ENCODE measurements at places on chromosomes 3 and 15.

GRCh38 chr3:115638991-115639390 is 15.7 kb downstream of the GAP43 start:
- DNase-seq = no peak

- DNase-seq = no peak
Observed at GRCh38 chr15:76776480-76776879, 128.7 kb downstream of the SCAPER start.

- DNase-seq = no peak
Observed at GRCh38 chr3:168850109-168850508, 754.4 kb upstream of the GOLIM4 start.

- DNase-seq = no peak
Observed at GRCh38 chr3:178109691-178110090, 426.5 kb upstream of the KCNMB2 start.

GRCh38 chr15:53644660-53645059 is 114.8 kb downstream of the WDR72 start:
- no peak for DNase-seq

- no peak for DNase-seq
Observed at GRCh38 chr3:8458711-8459110, 42.9 kb upstream of the LMCD1 start.

DNA sequence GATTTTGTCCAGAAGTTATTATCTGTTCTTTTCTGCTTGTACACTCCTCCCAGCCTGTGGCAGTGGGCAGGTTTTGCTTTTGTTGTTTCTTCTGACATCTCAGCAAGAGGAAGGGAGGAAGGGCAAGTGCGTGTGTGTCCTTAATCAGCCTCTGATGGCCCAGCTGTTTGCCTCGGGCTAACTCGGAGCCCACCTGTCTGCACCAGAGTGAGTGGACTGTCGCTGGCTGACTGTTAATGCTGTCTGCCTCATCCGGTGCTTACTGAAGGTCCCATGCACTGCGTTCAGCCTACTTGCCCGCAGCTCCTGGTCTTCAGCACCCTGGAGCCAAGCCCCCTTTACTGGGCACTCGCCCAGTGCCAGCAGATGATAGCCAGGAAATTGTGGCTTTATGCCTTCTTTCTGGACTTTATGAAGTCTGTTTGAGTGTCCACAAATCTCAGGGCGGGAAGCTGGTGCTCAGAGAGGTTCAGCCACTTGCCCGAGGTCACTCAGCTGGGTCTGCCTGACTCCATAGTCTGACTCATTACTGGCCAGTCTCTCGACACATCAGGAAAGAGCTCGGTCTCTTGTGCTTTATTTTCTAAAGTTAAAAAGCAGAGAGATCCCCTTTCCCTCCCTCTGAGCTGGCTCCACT is 89.5 kb downstream of the CHRNA7 start:
- no peak for DNase-seq

DNA sequence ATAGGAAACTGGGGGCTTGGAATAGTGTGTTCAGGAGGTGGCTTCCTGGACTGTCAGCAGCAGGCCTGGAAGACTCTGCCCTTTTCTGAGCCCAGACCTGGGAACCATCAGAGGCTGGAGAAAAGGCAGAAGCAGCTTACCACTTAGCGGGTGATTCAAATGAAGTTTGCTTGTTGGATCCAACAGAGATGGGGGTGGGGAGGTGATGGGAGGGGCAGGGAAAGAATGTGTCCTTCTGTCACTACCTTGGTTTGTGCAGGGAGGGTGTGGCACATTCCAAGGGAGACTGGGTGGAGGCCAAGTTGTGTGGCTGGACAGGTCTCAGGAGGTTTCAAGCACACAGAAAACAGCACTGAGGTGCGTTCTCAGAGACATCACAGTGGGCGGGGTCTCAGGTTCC is 58.8 kb downstream of the TRAK1 start:
- no peak for DNase-seq

DNA sequence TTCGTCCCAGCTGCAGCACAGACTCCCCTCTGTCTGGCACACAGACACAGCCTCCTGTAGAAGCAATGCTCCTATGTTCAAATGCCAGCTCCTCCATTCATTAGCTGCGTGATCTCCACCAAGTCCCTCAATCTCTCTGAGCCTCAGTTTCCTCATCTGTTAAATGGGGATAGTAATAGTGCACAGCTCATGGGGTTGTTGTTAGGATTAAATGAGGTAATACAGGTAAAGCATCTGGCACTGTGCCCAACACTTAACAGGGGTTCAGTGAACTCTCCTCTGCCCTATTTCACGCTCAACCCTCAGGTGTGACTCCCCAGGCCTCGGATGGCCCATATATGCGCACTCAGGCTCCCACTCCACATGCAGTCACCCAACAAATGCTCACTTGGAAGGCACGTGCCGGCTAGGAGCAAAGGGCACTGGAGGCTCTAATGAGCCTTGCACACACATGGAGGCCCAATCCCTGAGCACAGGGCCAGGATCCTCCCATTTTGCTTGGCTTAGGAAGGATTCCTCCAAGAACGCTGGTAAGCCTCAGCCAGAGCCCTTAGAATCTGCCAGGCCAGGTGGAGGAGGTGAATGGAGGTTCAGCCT is 176.0 kb upstream of the LINGO1 start:
- no peak for DNase-seq

GRCh38 chr3:183825456-183826161 is at the start of gene MAP6D1:
Gene MAP6D1, minus strand, starts transcription at chr3:183825577. Its CDS starts 30 bp downstream, at chr3:183825547.
- peak; percentile 30 for DNase-seq

GRCh38 chr15:43795197-43795596 is 3.1 kb downstream of the SERF2 start:
- DNase-seq = no peak

GRCh38 chr3:184240384-184241140 is 8.2 kb downstream of the ALG3 start:
- no peak for DNase-seq

- no peak for DNase-seq
Observed at GRCh38 chr3:110656394-110657025, 415.1 kb upstream of the NECTIN3 start.

- DNase-seq = no peak
Observed at GRCh38 chr3:30962084-30962483, 67.6 kb upstream of the GADL1 start.

- no peak for DNase-seq
Observed at GRCh38 chr15:56794165-56794552, 60.9 kb upstream of the ZNF280D start.

DNA sequence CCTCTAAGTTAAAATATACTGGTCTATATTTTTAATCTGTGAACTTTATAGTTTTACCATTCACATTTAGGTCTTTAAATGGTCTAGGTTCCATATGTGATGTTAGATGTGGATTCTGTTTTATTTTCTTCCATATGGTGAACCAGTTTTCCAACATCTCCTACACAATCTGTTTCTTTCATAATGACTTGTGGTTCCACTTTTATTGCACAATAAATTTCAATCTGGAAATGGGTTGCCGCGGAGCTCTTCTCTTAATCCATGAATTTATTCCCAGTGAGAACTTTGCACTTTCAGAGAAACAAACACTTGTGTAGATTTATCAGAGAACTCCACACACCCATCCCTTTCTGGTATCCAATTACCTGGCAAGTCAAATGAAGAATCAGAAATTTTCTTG is 20.9 kb upstream of the SPPL2A start:
- DNase-seq = no peak

- DNase-seq = no peak
Observed at GRCh38 chr3:149763565-149764195, 11.4 kb upstream of the COMMD2 start.

- DNase-seq = no peak
Observed at GRCh38 chr3:98021830-98022560, 13.1 kb downstream of the GABRR3 start.

GRCh38 chr3:57065588-57065987 is 5.1 kb downstream of the SPATA12 start:
- DNase-seq = no peak

DNA sequence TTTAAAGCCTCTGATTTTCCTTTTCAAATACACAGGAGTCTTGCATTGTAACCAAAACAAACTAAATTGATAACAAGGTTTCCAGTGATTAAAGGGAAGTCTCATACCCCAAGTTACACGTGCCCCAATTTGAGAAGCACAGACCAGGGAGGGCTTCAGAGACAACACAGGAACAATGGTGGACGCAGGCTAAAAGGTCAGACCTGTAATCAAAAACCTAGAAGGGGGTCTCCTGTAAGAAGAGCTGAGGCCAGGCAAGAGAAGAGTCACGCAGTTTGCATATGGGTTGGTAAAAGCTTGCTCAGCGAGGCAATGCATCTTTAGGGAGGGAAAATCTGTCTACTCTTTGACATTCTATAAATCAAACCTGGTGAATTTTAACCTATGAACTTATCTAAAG is 58.6 kb upstream of the MCF2L2 start:
- no peak for DNase-seq

GRCh38 chr15:47333734-47334133 is 383.6 kb upstream of the SEMA6D start:
- no peak for DNase-seq

GRCh38 chr3:22765679-22766078 is 437.4 kb upstream of the UBE2E2 start:
- no peak for DNase-seq
